ENCODE measurements at places on chromosomes 16 and 17. TPM values are rescaled to one million over a fixed set of nuclear protein-coding genes. Genes with fewer than 3 reads are reported as not detected.

The KRTAP4-1 gene
- 0.24 TPM for total RNA-seq

The TEKT1 gene
- total RNA-seq = 0.16 TPM

The KRT12 gene
- not detected for total RNA-seq

The HAGH gene
- 70.7 TPM for total RNA-seq

The SOCS1 gene
- 6.6 TPM for total RNA-seq

The C17orf50 gene
- total RNA-seq = 0.33 TPM

The KRT222 gene
- 0.51 TPM for total RNA-seq

The PHAF1 gene
- 25.5 TPM for total RNA-seq

All from A549 treated with dexamethasone at 1 μM for 4 hours (cell line).